ENCODE measurements at places on chromosomes 4 and X.

GRCh38 chrX:7580127-7580526, 262.8 kb upstream of the VCX start:
- H3K27ac ChIP-seq: no peak overlapping the region
- H3K27me3 ChIP-seq: no peaks in the 10 kb centered on the region
- peak; percentile 1 for DNase-seq
- no peaks in the 10 kb centered on the region for H3K36me3 ChIP-seq
- no peaks in the 10 kb centered on the region for H3K4me1 ChIP-seq

DNA sequence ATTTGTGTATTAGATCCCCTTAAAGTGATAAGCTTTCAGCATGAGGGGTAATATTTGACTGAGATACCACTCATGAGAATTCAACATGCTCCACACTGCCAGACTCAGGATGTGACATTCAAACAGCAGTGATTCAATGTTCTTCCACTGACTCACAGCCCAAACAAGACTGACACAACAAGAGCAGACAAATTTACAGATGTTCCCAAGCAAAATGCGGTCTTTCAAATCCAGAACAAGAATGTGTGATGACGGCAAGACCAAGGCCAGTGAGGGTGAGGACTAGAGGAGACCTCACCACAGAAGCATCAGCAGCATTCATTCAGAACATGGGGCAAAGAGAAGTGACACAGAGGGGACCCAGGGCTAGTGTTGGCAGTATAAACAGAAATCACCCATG, 99.3 kb upstream of the GRIA3 start:
- H3K27ac ChIP-seq: peak overlapping the region; percentile 87
- H3K4me1 ChIP-seq: peaks cover 52% of the 10 kb centered on the region
- no peaks in the 10 kb centered on the region for H3K27me3 ChIP-seq
- DNase-seq: peak; percentile 84
- H3K36me3 ChIP-seq: no peaks in the 10 kb centered on the region

DNA sequence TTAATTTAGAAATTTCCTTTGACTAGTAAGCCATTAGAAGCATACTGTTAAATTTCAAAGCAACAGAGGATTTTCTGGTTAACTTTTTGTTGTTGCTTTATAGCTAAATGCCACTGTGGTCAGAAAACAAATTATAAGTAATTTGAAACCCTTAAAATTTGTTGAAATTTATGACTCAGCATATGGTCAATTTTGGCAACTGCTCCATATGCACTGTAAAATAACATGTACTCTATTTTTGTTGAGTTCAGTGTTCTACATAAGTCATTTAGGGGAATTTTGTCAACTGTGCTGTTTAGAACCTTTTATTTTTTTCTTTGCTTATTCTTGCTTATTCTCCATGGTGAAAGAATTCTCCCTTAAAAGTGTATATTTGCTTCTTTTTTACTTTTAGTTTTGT, 28.6 kb downstream of the SCLT1 start:
- no peak overlapping the region for H3K4me3 ChIP-seq
- peak; percentile 64 for DNase-seq
- no peaks in the 10 kb centered on the region for H3K27me3 ChIP-seq
- peaks cover 12% of the 10 kb centered on the region for H3K4me1 ChIP-seq

DNA sequence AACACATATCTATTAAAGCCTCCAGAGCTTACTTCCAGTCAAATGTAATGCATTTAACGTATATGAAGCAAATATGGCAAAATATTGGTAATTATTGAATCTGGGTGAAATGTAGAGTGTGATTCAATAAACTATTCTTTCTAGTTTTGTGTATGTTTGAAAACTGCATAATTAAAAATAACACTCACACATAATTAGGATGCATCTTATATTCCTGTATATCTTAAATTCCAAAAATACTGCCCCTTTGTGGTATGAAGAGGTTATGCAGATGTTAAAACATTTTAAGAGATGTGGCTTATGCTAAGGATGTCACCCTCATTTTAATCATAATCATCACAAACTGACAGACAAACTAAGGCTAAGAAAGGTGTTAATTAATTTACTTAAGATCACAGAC, 182.9 kb downstream of the COX18 start:
- no peaks in the 10 kb centered on the region for H3K36me3 ChIP-seq
- no peak overlapping the region for H3K4me3 ChIP-seq
- no peak overlapping the region for H3K27ac ChIP-seq
- DNase-seq: peak; percentile 34
- H3K27me3 ChIP-seq: no peaks in the 10 kb centered on the region

DNA sequence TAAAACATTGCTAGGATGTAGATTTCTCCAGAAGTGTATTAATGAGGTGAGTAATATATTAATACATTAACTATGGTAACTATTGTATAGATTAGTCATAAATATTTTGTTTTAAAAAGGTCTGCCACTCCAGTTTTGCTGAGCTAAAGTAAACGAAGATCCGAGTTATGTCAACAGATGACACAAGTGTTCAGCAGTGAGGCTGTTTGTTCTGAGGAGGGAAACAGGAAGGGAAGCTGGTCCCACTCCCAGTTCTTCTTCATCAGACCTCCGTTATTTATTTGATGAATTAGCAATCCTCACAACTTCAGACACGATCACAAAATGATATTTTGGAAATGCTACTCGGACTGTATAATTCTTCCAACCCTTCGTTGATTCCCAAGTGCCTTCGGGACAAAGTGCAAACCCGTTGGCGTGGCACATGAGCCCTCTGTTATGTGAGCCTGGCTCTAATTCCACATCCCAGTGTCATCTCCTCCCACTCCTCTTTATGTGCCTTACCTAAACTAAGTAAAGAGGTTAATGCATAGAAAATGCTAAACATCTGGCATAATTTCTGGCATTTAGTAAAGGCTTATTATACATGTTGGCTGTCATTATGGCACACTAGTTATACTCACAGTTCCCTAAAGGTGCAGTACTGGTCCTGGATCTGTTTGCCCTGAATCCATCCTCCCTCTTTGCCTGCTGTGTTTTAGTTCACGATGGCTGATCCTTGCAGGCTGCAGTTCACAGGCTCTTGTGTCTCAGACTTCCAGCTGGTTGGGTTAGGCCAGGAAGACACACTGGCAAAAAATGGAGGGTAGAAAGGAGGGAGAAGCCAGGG, 190.6 kb upstream of the LNX1 start:
- DNase-seq: no peak
- no peak overlapping the region for H3K27ac ChIP-seq
- peaks cover 36% of the 10 kb centered on the region for H3K4me1 ChIP-seq
- H3K36me3 ChIP-seq: no peaks in the 10 kb centered on the region
- no peaks in the 10 kb centered on the region for H3K27me3 ChIP-seq

Data from GM23248 (cell line).